Heart right ventricle (tissue), 16 donors: ENCODE measurements at places on chromosomes 1 and 21. TPM values are rescaled to one million over a fixed set of nuclear protein-coding genes. Genes with fewer than 3 reads are reported as not detected.

DNA sequence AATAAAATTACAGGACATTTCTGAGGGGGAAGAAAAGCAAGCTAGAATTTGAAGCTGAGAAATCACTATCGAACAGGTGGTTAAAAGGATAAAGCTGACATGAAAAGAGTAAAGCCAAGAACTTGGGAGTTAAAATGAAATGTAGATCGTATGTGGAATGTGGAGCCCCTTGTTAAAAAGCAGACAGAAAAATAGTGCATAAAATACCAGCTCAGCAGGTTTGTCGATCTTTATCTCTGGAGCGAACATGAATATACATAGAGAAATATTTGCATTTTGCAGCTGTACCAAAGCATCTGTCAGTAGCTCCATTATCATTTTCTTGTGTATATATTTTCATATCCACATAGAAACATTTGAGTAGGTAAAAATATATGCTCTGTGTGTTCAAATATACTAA is 73.6 kb upstream of the CDC42BPA start:
- DNase-seq, result no peak

- DNase-seq, result no peak
Observed at GRCh38 chr1:185042737-185043136, 2.6 kb upstream of the RNF2 start.

The ATP6V1G3 gene
- not detected for polyA plus RNA-seq

DNA sequence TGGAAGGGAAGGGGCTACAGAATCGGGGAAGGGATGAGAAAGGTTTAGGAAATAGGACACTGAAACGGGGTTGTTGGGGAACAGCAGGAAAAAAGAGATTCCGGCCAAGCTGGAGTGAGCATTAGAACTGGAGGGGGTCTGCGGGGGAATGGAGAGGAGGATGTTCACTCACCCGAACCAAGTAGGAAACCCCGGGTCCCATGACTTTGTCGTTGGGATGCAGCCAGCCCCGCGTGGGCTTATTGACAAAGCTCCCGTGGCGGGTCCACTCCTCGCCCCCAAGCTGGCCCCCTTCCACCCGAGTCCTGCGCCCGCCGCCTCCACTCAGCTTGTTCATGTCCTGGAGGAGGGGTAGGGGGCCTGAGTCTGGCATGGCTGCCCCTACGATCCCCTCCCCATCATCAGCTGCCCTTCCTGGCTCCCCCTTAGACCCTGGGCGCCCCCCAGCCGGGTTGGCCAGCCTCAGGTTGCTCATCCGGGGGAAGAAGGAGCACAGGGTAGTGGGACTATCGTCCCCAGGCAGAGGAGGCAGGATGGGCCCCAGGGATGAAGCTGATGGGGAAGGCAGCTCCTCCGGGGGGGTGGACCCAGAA is 591 bp downstream of the SHC1 start:
- peak; percentile 32 for DNase-seq

The FMO5 gene
- 1.6 TPM for polyA plus RNA-seq

GRCh38 chr1:152941037-152941711 is 5.8 kb upstream of the SPRR5 start:
- DNase-seq, result no peak

The TMPRSS15 gene
- not detected for polyA plus RNA-seq
